Smooth muscle cell of trachea (primary cell): ENCODE measurements at places on chromosomes 2 and 18. TPM values are rescaled to one million over a fixed set of nuclear protein-coding genes. Genes with fewer than 3 reads are reported as not detected.

The PROM2 gene
- total RNA-seq = 0.29 and 0.83 TPM in 2 replicates

The GPD2 gene
- total RNA-seq = 73.6 and 92.8 TPM in 2 replicates

The CD207 gene
- total RNA-seq = not detected in 2 replicates

The PROKR1 gene
- not detected in 2 replicates for total RNA-seq

The CCDC74A gene
- 9.0 and 12.7 TPM in 2 replicates for total RNA-seq

The CSRNP3 gene
- 2.8 and 3.0 TPM in 2 replicates for total RNA-seq

The ERLEC1 gene
- 142 and 206 TPM in 2 replicates for total RNA-seq

The SKOR2 gene
- total RNA-seq = not detected in 2 replicates

The ILKAP gene
- 19.8 and 32.1 TPM in 2 replicates for total RNA-seq

The GAL3ST2 gene
- 0.15 TPM in 1 of 2 replicates, not detected in the other for total RNA-seq

The ELP2 gene
- total RNA-seq = 110 and 123 TPM in 2 replicates

The LRP1B gene
- not detected in 2 replicates for total RNA-seq

The LRRC30 gene
- total RNA-seq = not detected in 2 replicates

The CAVIN2 gene
- total RNA-seq = 21.0 and 22.8 TPM in 2 replicates

The SGO2 gene
- 2.2 and 22.3 TPM in 2 replicates for total RNA-seq

The CCBE1 gene
- 69.0 and 69.4 TPM in 2 replicates for total RNA-seq

The GPR35 gene
- total RNA-seq = 0.99 TPM in 1 of 2 replicates, not detected in the other

The TMBIM1 gene
- total RNA-seq = 111 and 299 TPM in 2 replicates

The SERPINB3 gene
- not detected in 2 replicates for total RNA-seq

The SPP2 gene
- total RNA-seq = not detected in 2 replicates

The GNAL gene
- 0.15 and 0.99 TPM in 2 replicates for total RNA-seq

The CD8B gene
- total RNA-seq = not detected in 2 replicates

The LIMS4 gene
- 1.2 and 3.6 TPM in 2 replicates for total RNA-seq

The ST8SIA5 gene
- 0.15 and 0.33 TPM in 2 replicates for total RNA-seq

The OTOF gene
- not detected in 2 replicates for total RNA-seq

The BAZ2B gene
- total RNA-seq = 28.9 and 54.0 TPM in 2 replicates

The ALPI gene
- not detected in 2 replicates for total RNA-seq

The SP110 gene
- 9.8 and 13.4 TPM in 2 replicates for total RNA-seq

The DOK6 gene
- 1.5 and 5.6 TPM in 2 replicates for total RNA-seq

The RESP18 gene
- not detected in 2 replicates for total RNA-seq

The BMP10 gene
- not detected in 2 replicates for total RNA-seq

The FASTKD2 gene
- total RNA-seq = 46.6 and 55.6 TPM in 2 replicates
